ENCODE measurements at places on chromosomes 3 and 15.

DNA sequence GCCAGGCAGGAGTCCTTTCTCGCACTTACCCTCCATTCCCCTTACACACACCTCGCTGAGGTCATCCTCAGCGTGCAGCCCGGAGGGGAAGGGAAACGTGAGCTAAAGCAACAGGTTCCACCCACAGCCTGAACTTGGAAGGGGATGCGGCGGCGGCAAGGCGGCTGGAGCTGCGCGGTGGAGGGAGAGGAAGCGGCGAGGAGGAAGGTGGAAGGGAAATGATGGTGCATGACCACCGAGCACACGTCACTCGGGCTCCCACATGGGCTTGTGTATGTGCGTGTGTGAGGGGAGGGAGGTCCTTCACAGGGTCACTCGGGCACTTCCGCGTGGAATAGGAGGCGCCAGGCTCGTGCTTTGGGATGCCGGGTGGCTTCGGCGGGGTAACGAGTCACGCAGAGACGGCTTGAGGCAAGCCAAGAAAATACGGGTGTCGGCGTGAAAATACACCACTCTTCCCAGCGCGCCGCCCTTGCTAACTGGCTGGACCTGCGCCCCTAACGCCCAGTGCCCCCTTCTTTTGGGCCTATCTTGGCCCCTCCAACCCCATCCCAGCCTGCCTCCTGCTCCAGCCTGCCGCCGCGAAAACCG, 225.5 kb upstream of the IL12A start:
- peak; percentile 36 for DNase-seq

- no peak for DNase-seq
These were observed 50.1 kb downstream of the TLE3 start for GRCh38 chr15:70047386-70048197.

DNA sequence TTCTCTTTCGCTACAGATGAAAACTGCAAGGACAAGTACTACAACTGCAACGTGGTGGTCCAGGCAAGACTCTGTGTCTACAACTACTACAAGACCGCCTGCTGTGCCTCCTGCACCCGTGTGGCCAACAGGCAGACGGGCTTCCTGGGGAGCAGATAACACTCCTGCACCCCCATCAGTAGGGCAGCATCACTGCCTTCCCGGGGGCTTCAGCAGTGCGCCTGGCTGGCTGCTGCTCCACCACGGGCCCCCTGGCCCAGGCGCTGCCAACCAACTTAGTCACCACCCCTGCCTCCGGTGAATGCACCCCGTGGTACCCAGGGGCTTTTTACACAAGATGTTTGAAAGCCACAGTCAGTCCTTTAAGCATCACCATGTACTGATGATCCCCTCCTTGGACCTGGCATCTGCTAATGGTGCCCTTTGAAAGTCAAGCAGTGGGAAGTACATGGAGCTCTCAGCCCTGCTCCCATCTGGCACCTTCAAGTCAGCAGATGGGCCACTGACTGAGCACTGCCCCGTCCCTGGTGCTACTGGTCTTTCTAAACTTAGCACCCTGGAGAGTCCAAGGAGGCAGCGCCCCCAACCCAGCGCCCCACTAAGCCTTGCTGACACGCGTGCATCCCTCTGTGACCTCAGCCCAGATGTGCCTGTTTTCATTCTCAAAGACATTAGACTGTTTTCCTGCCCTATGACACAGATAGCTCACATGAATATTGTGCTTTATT, 33.0 kb upstream of the NR2E3 start:
- no peak for DNase-seq

- DNase-seq = no peak
These were observed 398.5 kb upstream of the PROK2 start for GRCh38 chr3:72183489-72183888.

- no peak for DNase-seq
These were observed 49.0 kb downstream of the KBTBD12 start for GRCh38 chr3:127964053-127964452.

GRCh38 chr3:141083836-141084649, 32.9 kb downstream of the SPSB4 start:
- no peak for DNase-seq

- DNase-seq = no peak
These were observed 185.7 kb upstream of the TBL1XR1 start for GRCh38 chr3:177382944-177383343.

DNA sequence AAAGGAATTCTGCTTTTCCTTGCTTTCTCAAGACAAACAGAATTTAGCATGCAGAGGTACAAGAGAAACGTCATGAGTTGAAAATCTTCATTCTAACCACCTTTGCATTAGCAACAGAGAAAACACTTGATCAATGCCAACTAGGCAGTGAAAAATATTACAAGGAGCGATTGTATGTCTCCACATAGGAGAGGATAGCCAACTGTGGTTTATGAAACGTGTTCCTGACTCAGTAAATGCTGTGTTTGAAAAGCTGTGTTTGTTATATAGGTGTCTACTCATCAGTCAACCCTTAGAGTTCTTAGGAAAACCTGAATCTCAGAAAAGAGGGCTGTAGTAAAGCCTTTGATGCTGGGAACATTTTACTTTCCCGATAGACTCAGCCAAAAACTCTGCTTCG, 102.4 kb downstream of the FRMD4B start:
- no peak for DNase-seq

DNA sequence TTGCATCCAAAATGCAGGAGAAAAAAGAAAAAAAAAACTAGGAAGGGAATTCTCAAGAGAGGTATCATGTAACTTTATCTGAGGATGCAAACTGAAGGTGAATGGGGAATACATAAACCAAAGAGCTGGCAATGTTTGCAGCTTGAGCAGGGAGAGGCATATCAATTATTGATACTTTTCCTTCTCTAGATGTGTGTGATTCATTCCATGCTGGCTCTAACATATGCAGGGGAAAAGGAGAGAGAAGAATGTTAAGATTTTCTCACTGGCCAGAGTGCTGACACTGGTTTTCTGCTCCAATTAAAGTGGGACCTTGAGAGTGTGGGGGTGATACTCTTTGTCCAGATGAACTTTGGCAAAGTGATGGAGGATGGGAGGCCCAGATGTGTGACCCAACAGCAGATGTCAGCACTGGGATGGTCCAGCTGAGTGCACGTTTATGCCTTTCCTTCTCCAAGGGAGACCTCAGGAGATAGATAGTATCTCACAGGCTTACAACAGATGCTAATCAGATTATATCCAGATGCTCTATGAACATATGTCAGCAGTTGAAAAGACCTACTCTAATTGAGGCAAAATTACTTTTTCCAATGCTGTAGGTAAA, 50.0 kb upstream of the PSMD6 start:
- no peak for DNase-seq

DNA sequence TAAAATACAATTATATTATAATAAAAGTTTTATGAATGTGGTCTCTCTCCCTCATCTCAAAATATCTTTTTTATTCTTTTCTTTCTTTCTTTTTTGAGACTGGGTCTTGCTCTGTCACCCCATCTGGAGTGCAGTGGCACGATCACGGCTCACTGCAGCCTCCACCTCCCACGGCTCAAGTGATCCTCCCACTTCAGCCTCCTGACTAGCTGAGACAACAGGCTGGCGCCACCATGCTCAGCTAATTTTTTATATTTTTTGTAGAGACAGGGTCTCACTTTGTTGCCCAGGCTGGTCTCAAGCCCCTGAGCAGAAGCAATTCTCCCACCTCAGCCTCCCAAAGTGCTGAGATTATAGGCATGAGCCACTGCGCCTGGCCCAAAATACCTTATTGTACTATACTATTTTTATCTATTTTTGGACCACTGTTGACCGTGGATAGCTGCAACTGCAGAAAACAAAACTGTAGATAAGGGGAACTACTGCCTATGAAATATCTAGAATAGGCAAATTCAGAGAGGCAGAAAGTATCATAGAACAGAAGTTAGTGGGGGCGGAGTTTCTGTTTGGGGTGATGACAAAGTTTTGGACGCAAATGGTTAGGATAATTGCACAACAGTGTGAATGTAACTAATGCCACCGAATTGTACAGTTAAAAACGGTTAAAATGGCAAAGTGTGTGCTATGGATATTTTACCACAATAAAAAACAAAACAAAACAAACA, 66.6 kb downstream of the SLC12A8 start:
- no peak for DNase-seq

DNA sequence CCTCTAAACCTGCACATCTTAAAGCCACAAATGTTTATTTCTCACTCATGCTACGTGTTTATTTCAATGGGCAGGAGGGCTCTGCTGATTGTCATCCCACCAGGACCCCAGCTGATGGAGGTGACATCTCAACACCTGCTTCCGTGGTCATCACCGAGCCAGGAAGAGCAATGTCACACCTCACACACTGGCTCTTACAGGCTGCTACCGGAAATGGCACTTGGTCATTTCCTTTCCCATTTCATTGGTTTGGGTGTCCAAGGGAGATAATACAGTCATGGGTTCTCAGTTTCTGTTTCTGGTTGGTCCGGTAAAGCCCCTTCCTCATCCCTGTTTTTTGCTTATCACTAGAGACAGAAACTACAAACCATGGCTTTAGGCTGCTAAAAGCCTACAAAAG, 41.9 kb downstream of the ABHD2 start:
- no peak for DNase-seq

GRCh38 chr15:64045774-64046420, 388 bp downstream of the DAPK2 start:
- no peak for DNase-seq

- DNase-seq = no peak
These were observed 12.6 kb upstream of the PLCL2 start for GRCh38 chr3:16871915-16872842.

DNA sequence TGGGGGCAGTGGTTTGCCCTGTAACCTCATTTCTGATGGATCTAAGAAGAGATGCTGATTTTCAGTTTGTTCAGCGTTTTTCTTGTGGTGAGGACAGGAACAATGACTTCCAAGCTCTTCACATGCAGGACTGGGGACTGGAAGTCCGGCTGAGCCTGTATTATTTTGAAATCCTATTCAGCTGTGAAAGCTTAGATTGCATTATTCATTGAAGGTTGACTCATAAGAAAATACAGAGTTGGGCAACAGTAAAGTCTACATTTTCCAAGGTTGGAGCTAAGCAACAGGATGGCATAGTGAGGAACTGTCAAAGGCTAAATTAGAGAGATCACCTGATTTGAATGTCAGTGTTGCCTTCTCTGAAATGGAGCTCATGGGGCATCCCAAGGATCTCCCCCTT, 230.9 kb upstream of the FEZF2 start:
- DNase-seq = no peak

DNA sequence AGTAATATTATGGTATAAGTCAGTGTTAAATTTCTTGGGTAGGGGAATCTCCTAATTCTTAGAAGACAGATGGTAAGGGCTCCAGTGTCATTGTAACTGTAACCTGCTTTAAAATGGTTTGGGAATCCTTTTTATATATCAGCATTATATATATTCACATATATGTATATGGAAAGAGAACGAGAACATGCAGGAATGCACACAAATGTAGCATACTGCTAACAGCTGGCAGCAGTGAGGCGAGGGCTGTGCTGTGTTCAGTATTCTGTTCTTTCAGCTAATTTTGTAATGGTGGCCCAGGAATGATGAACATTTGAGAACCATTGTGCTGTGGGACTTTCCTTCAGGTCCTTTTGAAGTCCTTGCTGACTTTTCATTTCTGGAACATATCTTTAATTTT, 60.8 kb downstream of the EEFSEC start:
- DNase-seq = no peak

GRCh38 chr3:58296269-58296668, 9.8 kb upstream of the RPP14 start:
- no peak for DNase-seq

- no peak for DNase-seq
These were observed 90.4 kb upstream of the TSEN2 start for GRCh38 chr3:12393894-12394293.

DNA sequence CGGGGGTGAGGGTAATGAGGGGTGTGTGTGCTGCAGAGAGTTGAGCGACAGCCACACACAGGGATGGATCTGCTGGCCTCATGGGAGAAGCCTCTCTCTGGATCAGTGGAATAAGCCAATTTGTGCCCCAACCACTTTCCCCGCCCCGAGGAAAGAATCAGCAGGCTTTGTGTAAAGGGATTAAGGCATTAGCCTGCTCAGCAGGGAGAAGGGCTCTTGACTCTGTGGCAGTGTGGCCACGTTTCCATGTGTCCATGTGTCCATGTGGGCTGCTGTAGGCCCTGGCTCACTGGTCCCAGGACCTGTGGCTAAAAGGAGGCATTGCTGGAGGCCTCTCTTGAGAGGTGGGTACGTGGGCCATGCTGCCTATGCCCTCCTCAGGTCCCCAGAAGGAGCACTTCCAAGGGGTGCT, 104.7 kb downstream of the HMG20A start:
- no peak for DNase-seq

GRCh38 chr3:148208975-148209374, 488.7 kb upstream of the AGTR1 start:
- DNase-seq = no peak

- peak; percentile 42 for DNase-seq
These were observed 1.1 kb downstream of the PLXNB1 start for GRCh38 chr3:48428572-48429316.

DNA sequence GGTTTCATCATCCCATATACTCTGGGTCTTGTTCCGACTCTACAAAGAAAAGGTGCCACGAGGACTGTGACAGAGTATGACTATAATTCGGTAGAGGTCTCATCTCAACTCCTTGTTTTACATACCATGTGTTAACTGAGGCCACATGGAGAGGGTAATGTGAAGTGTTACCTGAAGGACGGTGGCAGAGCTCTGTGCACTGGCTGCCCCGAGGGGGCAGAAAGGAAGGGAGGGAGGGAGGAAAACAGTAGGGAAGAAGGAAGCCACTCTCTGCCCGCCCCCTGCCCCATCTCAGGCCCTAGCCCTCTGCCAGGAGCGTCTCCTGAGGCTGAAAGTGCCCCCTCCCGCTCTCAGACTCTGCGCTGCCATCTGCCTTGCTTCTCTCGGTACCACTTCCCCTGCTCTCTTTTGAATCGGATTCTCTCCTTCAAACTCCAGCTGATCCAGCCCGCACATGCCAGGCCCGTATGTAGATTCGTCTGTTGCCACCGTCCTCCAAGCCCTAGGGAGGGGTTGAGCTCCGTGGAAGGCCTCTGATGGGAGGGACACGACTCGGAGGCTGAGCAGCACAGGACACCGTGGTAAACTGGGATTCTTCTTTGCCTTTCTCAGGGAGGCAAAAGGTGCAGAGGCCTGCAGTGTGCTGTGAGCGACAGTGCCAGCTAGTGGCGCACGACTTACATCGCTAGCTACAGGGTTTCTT, 70.5 kb upstream of the ATP10A start:
- peak; percentile 70 for DNase-seq

DNA sequence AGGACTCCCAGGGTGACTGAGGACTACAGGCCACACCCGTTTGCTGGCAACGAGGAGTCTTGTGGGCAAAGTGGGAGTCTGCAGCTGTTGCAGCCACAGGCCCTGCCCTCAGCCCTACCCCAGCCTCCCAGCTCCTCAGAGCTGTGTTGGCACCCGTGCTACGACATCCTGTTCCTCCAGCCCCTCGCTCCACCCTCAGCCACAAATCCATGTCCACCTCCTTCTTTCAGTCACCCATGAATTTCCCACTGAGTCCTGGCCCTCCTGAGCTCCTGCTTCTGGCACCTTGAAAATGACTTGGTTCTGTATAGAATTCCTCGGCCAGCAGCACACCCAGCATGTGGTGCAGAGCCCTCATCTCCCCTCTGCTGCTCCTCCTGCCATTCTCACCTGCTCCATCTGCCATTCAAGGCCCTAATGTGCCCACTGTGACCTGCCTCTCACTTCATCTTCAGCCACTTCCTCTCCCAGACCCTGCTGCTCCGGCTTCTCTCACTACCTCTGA, 20.9 kb upstream of the VILL start:
- no peak for DNase-seq

- DNase-seq = no peak
These were observed 80.5 kb downstream of the UBE2E2 start for GRCh38 chr3:23283625-23284024.
